ENCODE measurements at places on chromosomes 7 and 10.

DNA sequence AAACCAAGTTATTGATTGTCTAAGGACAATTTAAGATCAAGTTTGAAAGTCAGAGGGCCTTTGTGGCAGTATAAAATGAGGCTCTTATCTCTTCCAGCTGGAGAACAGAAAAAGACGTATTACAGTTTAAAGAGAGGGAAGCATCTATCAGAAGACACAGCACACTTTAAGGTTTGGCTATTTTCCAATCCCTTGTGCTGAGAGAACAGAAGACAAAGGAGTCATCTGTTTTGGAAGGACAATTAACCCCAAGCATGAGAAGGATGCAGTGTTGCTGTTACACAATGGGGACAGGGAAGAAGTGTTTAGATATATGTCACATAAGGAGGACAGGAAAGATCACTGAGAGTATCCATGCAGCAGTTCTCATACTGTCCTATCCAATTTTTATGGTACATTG, 1224.2 kb upstream of the SORCS1 start:
- DNase-seq = no peak

DNA sequence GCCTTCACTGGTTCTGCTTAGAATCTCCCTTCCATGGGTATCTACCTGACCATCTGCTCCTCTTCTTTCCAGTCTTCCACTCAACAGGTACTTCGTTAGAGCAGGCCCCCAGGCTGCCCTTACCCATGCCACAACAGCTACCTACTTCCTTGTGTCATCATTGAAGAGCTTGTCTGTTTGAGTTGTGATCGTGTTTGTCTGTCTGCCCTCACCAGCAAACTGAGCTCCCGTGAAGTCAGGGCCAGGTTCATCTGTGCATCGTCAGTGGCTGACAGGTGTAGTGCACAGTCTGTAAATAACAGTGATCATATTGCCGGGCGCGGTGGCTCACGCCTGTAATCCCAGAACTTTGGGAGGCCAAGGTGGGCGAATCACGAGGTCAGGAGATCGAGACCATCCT, 5.0 kb downstream of the NIPSNAP2 start:
- no peak for DNase-seq

DNA sequence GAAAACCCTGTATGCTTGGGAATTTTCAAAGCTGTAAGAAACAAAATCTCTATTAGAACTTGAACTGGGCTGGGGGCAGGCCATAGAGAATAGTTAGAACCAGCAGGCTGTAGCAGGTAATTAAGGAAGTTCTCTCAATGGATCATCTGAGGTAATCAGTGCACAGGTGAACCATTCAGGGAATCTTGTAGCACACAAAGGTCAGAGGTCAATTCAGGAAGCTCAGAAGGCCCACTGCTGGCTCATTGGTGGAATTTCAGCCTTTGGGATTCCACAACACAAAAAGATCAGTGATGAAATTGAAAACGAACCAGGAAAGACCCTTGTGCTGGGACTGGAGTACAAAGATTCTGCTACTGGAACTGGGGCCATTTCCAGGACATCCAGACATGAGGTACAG, 82.0 kb downstream of the TMEM168 start:
- no peak for DNase-seq

DNA sequence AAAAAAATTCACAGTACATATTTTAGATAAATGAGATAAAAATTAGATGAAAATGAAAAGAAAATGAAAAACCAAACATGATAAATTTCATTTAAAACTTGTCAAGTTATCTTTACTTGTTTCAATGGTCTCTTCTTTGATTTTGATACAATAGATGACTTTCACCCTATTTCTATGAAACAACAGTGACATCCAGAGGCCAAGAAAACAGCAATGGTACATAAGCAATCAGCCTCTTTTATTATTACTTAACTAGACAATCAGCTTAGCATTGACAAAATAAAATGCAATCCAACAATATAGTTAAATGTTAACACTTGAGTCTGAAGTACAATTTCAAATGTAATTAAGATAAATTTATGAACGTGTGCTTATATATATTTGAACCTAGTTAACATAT, 74.8 kb upstream of the GPR37 start:
- DNase-seq = no peak

GRCh38 chr7:121279060-121279620, 49.7 kb upstream of the WNT16 start:
- no peak for DNase-seq

DNA sequence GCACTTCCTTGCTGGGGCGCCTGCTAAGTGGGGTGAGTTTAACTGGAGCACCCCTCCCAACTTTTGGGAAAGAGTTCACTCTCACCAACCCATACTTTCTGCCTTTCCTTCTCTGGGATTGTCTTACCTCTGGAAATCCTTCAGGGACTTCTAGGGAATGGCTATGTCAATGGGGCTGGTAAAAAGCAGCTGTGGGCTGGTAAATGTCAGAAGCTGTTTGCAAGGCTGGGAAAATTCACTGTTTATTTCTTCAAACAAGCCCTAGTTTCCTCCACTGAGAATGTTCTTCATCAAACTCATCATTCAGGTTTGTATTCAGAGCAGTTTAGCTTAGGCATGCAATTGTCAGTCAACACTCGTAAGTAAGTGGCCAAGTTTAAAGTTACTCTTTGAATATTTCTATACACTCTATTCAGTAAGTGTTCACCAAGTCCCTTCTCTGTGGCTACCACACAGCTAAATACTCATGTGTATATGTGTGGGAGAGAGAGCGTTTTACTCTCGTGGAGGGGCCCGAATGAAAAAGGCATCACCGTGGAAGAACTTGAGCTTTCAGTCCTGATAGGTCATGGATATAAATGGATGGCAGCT, 654.8 kb downstream of the LRMDA start:
- no peak for DNase-seq

DNA sequence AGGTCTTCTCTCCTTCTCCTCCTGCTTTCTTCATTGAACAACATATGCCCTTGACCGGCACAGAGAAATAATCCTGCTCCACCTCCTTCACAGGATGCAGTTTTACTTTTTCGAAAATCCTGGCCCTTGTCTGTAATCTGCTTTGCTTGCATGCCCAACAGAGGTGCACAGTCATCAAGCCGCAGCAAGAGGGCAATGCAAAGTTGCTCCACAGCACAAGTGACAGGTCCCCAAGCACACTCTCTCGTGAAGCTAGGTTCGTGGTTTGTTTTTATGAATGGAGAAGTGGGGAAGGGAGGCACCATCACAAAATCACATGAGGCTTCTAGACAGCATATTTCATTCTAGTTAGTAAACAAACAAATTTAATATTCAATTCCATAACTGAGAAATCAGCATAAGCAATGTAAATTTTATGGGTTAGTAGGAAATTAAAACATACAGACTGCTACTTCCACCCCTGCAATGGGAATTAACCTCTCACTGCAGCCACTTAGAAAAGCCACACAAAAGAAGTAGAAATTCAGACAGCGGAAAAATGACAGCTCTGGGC, 178.8 kb downstream of the TPK1 start:
- no peak for DNase-seq

DNA sequence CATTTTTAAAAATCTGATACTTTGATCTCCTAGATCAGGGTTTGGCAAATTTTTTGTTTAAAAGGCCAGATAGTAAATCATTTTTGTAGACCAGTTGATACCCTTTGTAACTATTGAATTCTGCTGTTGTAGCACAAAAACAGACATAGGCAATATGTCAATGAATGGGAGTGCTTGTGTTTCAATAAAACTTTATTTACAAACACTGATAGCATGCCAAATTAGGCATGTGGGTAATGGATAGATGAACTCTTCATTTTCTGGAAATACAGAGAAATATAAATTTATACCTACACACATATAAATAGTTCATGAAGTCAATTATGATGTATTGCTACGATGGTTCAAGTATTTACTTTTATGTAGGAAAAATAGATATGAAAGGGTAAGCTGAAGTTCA, 60.4 kb downstream of the SEMA3A start:
- no peak for DNase-seq

GRCh38 chr7:49631960-49632359, 141.5 kb upstream of the VWC2 start:
- peak; percentile 38 for DNase-seq

DNA sequence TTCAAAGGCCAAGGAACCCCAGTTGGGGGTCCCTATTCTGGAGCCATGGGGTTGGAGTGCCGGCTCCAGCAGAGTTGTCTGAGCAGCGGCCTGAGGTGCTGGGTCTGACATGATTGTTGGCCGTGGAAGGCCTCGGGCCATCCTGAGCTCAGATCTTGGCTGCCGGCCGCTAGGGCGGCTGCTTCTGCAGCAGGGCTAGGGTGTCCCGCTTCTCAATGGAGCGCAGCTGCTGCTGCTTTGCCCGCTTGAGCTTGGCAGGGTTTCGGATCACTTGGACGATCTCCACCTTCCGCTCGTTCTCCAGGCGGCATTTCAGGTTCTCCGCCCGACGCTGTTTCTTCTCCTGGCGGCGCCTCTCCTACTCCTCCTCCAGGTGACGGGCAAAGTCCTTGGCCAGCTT, 171.1 kb downstream of the HIBADH start:
- no peak for DNase-seq

DNA sequence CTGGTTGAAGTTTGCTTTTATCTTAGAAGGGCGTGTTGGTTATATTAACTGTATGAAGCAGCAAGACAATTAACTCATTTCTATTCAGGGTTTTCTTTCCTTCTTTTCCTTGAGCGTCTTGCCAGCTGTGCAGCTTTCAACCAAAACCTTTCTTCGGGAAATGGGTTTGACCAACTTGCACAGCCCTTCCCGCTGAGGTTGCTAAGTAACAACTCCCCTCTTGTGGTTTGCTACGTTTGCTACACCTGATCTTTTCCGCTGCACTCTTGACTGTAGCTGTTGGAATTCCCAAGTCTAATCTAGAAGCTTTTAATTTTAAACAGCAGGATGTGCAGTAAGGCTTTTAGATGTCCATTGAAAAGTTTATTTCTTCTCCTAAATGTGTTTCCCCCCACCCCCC, 116.9 kb downstream of the CDCA7L start:
- DNase-seq = no peak

- no peak for DNase-seq
Observed at GRCh38 chr7:29435167-29435566, 128.5 kb upstream of the PRR15 start.

DNA sequence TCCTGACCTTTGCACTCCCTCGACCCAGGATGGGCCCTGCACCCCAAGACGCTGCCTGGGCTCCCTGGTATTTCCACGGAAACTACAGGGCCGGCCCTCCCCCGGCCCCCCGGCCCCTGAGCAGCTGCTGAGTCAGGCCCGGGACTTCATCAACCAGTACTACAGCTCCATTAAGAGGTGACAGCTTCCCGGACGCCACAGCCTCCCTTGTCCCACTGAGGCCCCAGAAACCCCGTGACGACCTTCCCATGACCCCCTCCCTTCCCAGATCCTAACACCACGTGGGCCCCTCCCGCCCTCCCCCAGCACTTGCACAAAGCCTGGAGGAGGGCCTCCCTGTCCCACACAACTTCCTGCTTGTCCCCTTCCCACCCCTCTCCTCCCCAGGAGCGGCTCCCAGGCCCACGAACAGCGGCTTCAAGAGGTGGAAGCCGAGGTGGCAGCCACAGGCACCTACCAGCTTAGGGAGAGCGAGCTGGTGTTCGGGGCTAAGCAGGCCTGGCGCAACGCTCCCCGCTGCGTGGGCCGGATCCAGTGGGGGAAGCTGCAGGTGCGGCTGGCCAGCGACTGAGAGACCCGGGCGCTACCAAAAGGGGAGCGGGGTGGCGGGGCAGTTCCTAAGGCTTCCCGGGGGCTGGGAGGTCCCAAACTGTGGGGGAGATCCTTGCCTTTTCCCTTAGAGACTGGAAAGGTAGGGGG, 5.7 kb downstream of the NOS3 start:
- DNase-seq = no peak

- no peak for DNase-seq
Observed at GRCh38 chr7:16396766-16397500, 24.4 kb downstream of the CRPPA start.

GRCh38 chr10:124724279-124725027, 19.7 kb downstream of the FAM53B start:
- no peak for DNase-seq

DNA sequence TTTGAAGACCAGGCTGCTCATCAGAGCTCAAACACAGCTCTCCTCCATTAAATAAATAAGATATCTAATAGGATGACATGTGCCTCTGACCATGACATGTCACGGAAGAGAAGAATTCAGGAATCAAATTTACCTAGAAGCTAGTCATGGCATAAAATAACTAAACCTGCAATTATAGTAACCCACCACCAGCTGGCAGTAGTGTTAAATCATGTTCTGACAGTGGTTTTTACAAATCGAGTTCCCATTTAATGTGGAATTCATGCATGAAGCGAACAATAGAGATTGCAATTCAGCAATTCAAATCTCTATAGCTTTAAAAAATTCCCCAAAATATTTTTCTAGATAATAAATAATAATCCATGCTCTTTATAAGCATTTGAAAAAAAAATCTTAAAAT, 74.6 kb upstream of the IKZF1 start:
- no peak for DNase-seq

- no peak for DNase-seq
Observed at GRCh38 chr7:114212721-114213429, 201.7 kb upstream of the FOXP2 start.

DNA sequence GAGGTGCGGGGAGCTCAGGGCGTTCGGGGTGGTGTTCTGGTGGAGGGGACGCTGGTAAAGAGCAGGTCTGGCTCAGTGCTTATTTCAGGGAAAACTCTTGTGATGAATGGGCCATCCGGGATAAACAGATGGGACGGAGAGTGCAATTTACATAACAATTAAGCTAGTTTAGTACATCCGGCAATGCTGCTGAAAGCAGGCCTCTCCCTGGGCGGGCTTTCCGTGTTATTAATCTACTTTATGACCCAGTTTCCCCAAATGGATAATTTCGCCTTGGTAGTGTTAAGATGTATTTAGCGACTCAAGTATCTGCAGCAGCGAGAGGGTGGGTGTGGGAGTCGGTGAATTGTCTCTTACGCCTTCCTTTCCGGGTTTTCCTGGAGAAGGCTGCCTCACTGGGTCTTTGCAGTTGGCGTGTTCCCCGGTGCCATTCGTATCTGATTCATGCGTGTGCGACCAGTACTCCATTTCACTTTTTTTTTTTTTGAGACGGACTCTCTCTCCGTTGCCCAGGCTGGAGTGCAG, 25.2 kb downstream of the FOXK1 start:
- DNase-seq = no peak

DNA sequence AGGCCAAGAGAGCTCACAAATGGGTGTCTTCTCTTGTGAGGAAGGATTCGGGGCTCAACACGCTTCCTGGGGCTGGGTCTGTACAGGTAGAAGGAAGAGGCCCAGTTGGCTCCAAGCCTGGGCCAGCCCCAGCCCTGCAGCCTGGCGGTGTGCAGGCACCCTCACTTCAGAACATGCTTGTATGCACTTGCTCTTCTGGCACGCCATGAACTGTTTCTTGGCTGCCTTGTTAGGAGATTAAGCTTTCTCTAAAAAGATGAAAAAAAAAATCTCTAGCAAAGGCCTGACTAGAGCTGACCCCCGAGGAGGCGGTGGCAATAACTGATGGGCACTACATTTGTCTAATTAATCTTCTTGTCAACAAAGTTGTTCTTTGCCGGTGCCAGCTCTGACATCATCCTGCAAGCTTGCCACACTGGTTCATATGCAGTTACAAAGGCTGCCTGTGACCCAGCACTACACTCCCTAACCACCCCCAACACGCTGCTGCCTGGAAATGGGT, 94.7 kb downstream of the WDR11 start:
- DNase-seq = peak; percentile 43

GRCh38 chr7:132275416-132276233, 300.6 kb downstream of the PLXNA4 start:
- DNase-seq = no peak

All from skin of body (tissue), 3 donors.